ENCODE measurements at places on chromosomes 6 and 20.

GRCh38 chr6:160859822-160860221 lies 131.7 kb upstream of the MAP3K4 start:
- DNase-seq: no peak

- no peak for DNase-seq
These were observed 40.4 kb downstream of the UNC5CL start for GRCh38 chr6:40998661-40999060.

- no peak for DNase-seq
These were observed 123.0 kb downstream of the UTRN start for GRCh38 chr6:144408161-144408560.

DNA sequence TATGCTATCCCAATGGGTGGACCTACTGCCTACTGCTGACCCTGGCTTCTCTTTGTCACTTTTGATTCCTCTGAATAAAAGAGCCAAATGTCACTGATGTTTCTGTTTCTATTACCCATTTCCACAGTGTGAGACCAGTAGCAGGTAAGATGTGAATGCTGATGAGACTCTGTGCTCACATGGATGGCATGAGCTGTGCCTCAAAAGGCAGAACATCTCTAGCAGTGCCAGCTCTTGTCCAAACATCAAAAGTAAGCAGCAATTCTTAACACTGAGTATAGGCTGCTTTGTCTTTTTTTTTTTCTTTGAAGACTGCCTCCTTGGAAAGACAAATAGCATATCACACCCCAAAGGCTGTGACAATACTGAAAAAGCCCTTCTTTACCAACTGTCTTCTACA lies 459.2 kb upstream of the RUNX2 start:
- DNase-seq: no peak

DNA sequence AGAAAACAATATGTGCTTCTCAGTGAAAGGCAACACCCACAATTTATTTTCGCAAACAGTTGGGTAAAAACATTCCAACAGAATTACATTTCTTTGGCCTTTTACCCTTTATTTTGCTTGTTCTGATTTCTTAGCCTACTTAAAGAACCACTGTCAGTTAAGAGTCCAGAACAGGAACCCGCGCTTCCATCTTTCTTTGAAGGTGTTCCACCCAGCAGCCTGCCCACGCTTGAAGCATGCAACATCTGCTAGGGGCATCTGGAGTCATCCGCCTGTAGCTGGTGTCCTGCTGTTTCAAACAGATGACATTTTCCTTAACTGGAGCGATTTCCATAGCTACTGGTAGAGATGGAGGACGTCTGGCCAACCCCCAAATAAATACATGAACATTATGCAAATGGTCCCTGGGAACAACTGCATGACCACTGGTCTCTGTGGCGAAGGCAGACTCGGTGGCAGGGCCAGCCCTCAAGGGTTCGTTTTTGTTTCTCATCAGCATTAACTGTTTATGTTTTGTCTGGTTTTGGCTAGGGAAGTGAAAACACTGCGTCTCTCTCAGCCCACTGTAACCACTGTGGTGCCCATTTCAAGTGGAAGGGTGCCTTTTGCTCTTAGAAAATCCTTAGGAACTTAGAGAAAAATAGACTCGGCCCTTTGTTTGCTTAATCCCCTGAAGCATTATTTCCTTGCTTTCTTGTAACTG lies 51.6 kb downstream of the LAMA4 start:
- DNase-seq: peak; percentile 81

DNA sequence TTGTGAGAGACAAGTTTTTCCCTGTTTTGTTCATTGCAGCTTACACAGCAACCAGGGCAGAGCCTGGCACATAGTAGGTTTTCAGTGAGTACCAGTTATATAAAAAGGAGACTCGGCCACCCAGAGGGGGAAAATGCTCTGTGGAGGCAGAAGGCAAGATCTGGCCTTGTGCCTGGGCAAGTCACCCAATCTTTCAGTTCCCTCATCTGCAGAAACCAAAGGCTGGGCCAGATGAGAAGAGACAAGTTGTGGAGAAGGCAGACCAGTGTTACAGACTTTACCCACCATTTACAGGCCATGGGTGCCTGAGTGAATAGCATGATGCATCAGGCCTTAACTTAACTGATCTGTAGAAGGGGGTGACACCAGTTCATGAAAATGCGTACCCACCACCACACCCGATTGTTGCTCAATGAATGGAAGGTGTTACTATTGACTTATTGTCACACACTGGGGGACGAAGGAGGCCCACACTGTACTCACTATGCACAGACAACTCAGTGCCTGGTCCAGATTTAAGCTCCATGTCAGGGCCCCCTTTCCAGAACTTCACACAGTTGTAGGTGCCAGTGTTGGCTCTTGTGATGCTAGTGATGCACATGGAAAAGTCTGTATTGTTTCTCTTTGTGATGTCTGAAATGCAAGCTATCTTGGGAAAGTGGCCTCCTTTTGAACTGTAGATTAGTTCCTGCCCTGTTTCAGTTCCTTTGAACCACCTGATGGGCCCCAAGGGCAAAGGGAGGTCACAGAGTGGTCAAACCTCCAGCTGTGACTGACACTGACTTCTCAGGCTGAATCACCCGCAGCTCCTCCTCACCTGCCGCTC lies 64.3 kb upstream of the SIRPG start:
- DNase-seq: peak; percentile 81

DNA sequence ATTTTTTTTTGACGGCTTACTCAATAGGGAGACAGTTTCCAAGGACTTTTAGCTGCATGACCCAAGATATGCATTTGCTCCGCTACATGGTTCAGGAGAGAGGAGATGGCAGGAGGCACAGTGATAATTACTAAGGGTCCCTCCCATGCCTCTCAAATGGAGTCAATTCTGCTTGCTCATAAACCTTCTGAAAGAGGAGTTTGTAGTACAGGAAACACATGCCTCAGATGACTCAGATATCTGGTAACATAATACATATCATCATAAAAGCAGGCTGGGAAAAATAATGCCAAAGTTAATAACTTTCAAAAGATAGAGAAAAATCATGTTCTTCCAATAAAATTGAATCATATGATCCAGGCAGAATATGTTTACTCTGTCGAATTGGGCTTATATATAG lies 97.6 kb upstream of the DEFB112 start:
- DNase-seq: peak; percentile 4

DNA sequence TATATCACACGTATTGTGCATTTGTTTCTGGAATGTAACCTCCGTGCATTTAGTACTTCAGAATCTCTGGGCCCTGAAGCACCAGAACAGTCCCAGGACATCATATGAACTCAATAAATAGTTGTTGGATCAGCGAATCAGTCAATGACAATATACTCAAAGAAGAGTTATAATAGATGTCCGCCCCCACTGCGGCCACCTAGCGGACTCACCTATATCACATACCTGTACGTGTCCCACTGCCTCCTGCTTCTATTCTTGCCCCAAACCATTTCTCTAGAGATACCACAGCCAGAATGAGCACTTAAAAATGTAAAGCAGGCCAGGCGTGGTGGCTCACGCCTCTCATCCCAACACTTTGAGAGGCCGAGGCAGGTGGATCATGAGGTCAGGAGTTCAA lies 73.9 kb downstream of the DCDC2 start:
- DNase-seq: no peak

DNA sequence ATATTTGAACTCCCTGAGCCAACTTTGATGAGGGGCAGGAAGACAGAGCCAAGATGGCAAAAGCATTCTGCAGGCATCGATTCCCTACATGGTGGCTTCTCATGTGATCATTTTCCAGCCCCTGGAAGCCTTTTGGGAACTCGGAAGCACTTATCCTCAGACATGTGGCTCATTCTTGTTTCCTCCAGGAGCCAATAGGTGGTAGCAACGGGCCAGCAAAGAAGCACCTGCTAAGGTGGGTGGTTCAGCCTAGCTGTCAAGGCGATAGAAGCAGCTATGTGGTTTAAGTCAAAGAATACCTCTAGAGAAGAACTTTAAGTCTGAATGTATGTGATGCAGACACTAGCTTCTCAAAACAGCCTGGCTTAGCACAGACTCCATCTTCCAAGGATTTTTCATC lies 64.9 kb upstream of the PAX1 start:
- DNase-seq: peak; percentile 25

- DNase-seq: no peak
These were observed 31.0 kb upstream of the BHLHE23 start for GRCh38 chr20:63037669-63038268.

DNA sequence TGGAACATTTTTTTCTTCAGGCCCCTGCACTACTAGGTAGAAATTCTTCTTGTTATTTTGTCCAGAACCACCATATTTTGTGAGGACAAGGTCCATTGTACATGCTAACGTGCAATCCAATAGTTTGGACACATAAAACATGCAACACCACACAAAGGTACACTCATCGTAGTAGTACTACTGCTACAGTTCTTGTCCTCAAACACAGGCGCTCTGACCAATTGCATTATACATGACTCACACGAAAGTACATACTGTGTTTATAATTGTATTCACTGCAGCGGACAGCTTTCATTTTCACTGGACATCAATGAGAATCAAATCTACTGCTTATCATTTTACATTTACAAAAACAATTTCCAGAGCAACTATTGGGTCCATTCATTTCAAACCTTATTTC lies 15.3 kb upstream of the SMLR1 start:
- DNase-seq: peak; percentile 28

DNA sequence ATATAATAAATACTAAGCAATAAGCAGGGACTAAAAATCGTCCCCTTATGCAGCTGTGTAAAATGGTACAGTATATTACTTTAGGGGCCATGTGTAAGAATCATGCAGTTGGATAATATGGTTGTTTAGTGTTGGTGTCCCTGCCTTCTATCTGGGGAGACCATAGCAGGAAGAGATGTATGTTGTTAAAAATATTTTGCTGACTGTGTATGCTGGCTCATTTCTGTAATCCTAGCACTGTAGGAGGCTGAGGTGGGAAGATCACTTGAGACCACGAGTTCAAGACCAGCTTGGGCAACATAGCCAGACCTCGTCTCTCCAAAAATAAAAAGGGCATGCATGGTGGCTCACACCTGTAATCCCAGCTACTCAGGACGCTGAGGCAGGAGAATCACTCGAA lies 5.6 kb downstream of the PANK2 start:
- DNase-seq: no peak

DNA sequence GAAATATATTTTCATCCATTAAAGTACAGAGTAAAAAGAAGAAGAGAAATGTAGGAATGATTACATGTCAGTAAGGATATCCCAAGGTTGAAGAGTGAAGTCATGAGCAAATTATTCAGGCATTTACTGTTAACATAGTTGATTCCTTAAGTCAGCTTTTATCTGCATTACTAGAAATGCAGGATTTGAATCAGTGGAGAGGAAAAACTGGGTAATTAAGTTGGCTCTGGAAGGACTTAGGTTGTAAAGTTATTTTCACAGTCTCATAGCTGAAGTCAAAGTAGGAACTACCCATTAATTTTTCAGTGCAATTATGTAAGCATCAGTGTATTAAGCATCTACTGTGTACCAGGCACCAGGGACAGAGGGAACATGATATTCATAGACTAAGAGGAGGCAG lies 7.8 kb downstream of the NAA20 start:
- DNase-seq: peak; percentile 27

DNA sequence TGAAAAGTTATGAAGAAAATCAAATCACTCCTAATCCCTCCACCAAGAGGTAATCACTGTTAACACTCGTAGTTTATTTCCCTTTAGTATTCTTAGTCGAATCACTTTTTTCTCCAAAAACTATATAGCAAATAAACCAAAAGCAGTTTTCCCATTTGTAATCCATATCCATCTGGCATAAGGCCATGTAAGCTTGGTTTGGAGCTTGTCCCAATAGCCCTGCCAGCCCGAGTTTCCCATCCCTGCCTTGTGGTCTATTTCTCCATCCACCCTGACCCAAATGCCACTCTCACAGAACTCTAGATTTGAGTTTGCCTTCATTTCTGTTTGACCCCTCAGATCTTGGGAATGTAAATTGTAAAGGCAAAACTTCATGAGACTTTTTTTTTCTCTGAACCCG lies 71.8 kb upstream of the DSP start:
- DNase-seq: peak; percentile 60

DNA sequence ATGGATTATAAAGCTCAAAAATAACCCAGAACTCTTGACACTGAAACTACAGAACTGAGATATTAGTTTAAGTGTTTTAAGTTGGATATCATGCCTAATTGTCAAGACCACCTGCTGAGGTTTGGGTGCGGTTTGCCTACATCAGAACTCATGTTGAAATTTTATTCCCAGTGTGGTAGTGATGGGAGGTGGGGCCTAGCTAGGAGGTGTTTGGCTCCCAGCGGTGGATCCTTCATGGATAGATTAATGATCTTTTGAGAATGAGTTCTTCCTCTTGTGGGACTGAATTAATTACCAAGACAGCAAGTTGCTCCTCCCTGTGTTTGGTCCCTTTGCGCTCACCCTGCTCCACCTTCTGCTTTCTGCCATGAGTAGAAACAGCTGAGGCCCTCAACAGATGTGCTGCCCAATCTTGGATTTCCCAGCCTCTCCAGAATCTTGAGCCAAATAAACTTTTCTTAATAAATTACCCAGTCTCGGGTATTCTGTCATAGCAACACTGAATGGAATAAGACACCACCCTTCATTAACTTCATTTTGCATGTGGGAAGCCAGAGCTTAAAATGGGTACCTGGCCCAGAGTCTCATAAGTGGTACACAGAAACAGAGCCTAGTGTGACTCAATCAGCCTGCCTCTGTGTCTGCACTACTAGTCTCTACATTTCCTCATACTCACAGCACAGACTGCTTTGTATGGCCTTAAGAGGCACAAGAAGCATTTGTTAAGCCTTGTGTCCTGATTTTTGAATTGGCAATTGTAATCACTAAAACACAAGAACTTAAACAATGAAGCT lies 158.4 kb downstream of the IBTK start:
- no peak for DNase-seq

- DNase-seq: no peak
These were observed 220.0 kb upstream of the ZNF217 start for GRCh38 chr20:53813636-53814035.

- no peak for DNase-seq
These were observed 140.6 kb upstream of the SLC22A16 start for GRCh38 chr6:110617057-110617456.

- peak; percentile 20 for DNase-seq
These were observed 38.1 kb downstream of the ECT2L start for GRCh38 chr6:138833816-138834539.

DNA sequence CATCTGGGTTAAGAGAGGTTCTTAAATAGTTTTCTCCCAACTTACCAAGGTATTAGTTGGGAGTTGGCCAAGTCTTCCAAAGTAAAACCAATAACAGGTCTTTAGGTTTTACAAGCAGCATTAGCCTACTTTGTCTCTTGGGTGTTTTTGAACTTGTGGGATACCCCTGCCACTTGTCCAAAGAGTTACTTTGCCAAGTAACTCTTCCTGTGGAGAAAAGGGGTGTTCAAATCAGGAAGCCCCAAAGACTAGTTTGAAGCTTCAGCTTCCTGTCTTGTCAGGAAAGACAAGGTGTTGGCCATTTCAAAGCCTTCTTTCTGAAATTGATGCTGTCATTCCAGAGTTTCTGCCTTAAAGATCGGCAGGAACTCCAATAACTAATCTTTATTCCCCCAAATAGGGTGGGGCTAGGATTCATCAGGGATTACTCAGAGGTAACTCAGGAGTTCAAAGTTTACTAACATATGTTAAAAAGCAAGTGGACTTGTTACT lies 822 bp downstream of the RAB22A start:
- peak; percentile 57 for DNase-seq

- DNase-seq: peak; percentile 27
These were observed 790.1 kb upstream of the SLC35B3 start for GRCh38 chr6:9225441-9225871.

GRCh38 chr6:136123468-136123867 lies 126.6 kb downstream of the MTFR2 start:
- DNase-seq: peak; percentile 38

GRCh38 chr6:29631860-29632731 lies 887 bp downstream of the GABBR1 start:
- DNase-seq: peak; percentile 72
